Muscle of leg (tissue), 16 donors: ENCODE measurements at places on chromosomes 12 and 14. TPM values are rescaled to one million over a fixed set of nuclear protein-coding genes. Genes with fewer than 3 reads are reported as not detected.

GRCh38 chr14:33951183-33951840 lies 438 bp upstream of the EGLN3 start:
- DNase-seq: no peak

Gene CCDC177
- under 0.01 TPM for total RNA-seq

DNA sequence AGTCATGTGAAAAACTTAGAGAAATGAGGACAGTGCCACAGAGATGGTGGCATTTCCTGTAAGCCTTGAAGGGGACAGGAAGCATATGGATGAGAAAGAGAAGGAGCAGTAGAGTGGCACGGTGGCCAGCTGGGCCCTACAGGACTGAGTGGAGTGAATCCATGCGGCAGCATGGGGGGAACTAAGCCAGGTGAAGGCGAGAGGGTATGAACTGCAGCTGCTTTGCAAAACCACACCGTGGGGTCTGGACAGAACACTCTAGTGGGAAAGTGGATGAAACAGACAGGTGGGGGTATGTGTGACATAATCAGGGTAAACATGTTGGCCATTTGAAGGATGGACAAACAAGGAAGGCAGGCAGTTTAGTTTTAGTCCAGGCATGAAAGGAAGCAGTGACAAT lies 10.4 kb upstream of the SYCP3 start:
- DNase-seq: no peak

GRCh38 chr14:78970677-78971076 lies 800.5 kb downstream of the NRXN3 start:
- DNase-seq: no peak
